Activated CD4-positive, alpha-beta T cell treated with anti-CD3 and anti-CD28 coated beads, Interleukin-10, Interleukin-2, amounts not matched to agents 100 ng/mL and 50 ng/mL, durations not matched to agents 16 hours and 8 hours (primary cell): ENCODE measurements at places on chromosomes 11 and 22.

GRCh38 chr11:849951-850774 is 7.5 kb downstream of the TSPAN4 start:
- no peak for DNase-seq

GRCh38 chr11:36165621-36166397 is 123.4 kb downstream of the COMMD9 start:
- DNase-seq = no peak

DNA sequence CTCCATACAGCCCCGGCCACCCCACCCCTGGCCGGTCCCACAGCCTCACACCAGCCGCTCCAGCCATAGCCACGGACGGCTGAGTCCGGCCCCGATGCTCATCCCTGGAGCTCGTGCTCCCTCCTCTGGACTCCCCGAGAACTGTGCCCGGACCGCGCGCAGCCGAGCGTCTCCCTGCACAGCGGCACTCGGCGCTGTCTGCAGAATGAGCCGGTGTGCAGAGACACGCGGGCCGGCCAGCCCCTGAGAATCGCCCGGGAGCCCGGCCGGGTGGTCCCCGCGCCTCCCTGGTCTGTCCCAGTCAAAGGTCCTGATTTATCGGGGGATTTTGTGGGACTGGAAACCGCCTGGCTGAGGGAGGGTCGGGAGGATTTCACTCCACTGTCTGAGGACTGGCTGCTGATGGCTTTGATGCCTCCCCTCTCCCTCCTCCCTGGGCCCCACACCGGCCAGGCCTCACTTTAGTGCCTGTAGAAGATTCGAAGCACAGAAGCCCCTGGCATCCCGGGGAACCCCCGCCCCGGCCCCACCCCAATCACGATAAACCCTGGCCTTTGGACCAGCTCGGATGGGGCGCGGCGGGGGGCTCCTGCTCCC is 102.7 kb downstream of the BRD1 start:
- peak; percentile 81 for DNase-seq

DNA sequence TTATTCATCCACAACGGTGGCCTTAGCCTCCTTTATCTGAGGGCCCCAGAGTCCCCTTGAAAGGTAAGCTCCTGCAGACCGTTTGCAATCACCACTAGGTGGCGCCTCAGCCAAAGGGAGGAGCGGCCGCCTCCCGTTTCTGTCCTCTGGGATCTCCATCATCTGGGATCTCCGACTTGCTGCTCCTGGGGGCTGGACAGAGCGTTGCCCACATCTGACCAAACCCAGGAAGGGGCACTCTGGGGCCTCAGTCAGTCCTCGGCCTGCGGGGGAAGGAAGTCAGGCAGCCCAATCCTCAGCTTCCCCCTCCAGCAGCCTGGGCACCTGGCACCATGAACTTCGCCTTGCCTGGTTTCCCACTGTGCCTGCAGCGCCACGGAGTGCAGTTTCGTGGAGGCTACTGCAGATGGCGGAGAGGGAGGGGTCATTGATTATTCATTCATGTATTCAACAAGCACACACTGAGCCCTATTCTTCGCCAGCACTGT is 23.5 kb downstream of the TP53I11 start:
- peak; percentile 62 for DNase-seq

- DNase-seq = no peak
Measured at GRCh38 chr22:44464000-44464399, 34.0 kb downstream of the RTL6 start.

- no peak for DNase-seq
Measured at GRCh38 chr11:5488798-5489399, 414 bp downstream of the OR52D1 start.

DNA sequence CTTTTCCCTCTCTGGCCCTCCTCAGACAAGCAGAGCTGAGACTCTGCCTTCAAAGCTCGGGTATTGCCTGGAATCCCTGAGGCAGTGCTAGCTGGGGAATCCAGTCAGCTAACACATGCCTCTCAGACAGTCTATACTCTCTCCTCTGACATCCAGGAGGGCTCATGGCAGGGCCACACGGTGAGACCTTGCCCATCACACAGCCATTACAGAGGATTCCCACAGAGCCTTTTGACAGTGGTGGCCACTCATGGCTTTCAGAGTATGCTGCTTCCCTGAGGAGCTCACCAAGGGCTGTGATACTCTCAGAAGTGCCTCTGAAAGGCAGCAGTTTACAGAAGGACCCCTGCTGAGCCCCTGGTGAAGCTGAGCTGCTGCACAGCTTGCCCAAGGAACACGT is 165.3 kb downstream of the RRAS2 start:
- no peak for DNase-seq

GRCh38 chr11:14972581-14973495 is 687 bp upstream of the CALCA start:
- DNase-seq = no peak

- no peak for DNase-seq
Measured at GRCh38 chr22:19992481-19992911, 24.1 kb downstream of the ARVCF start.

GRCh38 chr11:128165572-128165971 is 421.8 kb downstream of the ETS1 start:
- no peak for DNase-seq

- peak; percentile 75 for DNase-seq
Measured at GRCh38 chr11:75802913-75803820, 11.8 kb upstream of the UVRAG start.

GRCh38 chr11:83441171-83441570 is 155.0 kb upstream of the CCDC90B start:
- DNase-seq = no peak

- no peak for DNase-seq
Measured at GRCh38 chr11:102580185-102580951, 44.8 kb downstream of the MMP20 start.

GRCh38 chr11:78094250-78094649 is 14.6 kb upstream of the NDUFC2 start:
- DNase-seq = peak; percentile 72

GRCh38 chr11:77418971-77419597 is 54.8 kb downstream of the PAK1 start:
- peak; percentile 2 for DNase-seq

DNA sequence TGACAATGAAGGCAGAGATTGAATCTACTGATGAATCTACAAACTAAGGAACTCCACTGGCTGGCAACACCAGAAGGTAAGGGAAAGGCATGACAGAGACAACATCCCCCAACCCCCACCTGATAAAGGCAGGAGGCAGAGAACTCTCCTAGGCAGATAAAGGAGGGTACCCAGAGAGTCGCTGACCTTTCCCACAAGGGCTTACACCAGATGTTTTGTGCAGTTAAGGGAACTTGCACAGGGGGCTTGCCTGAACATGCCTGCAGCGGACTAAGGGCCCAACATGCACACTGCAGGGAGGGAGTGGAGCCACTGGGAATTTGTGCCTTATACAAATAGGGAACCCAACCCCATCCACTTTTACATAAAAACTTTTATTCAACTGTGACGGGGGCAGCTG is 1996.9 kb upstream of the RAG2 start:
- DNase-seq = no peak

DNA sequence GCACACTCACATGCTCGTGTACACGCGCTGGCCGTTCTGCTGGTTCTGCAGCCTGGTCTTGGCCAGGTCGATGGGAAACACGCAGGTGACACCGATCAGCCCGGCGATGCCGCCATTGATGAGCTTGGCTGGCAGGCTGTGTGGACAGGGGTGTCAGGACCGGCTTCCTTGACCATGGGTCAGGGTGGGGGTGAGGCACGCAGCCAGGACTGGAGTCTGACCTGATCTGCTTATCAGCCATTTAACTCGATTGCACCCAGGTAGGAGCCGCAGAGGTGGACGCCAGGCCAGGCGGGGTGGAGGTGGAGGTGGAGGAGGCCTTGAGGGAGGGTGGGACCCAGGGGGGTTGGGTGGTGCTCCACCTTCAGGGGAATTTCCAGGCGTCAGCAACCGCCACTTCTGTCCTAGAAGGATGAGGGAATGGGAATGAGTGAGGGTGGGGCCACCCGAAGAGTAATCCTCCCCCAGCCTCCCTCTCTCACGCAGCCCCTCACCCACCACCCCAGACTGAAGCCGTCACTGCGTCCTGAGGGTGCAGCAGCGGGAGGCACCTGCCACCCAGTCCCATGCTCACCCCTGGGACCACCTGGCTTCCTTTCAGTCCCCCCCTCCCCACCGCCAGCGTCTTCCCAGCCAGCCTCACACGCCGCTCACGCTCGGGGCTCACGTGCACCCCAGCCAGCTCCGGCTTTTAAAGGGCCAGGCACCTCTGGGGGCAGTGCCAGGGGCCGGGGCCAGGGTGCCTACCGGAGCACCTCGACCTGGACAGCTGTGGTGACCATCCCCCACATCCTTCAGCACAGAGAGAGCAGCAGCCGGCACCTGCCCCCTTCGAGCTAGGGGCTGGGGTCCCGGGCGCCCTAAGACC is 3.1 kb downstream of the SLC25A22 start:
- DNase-seq = no peak

DNA sequence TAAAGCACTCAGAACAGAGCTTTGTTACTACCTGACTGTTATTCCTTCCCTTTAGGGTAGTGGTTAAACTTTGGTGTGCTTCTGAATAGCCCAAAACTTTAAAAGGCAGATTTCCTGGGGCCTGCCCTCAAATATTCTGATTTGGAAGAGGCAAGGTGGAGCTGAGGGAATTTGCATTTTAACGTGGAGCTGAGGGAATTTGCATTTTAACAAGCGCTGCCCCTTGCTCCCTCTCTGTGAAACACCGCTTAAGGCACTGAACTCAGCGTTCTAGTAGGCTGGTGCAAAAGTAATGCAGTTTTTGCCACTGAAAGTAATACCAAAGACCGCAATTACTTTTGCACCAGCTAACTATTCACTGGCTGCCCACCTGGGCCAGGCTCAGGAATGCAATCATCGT is 35.0 kb downstream of the TPST2 start:
- no peak for DNase-seq

DNA sequence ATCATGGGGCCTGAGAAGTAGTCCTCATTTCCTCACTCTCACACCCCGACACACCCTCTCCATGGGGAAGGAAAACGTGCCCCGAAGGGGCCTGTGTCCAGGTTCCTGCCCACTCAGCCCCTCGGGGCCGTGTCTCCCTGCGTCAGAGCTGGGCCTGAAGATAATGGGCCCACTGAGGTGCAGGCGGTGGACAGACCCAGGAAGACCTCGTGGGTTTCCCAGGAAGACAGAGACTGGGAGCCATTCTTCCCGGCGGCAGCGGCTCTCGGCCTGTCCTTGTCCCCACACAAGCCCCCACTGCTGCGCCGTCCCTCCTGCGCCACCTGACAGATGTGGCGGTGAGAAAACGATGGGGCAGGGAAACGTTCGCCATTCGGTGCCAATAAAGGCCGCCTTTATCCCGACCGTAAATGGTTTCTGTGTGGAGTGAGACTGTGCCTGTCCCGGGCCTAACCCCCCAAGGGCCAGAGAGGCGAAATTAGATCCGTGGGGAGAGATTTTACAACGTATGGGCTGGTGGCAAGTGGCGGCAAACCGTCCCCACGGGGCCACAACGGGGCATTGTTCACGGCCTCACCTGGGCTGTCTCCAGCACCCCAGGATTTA is 89.0 kb downstream of the CDKN1C start:
- DNase-seq = no peak

DNA sequence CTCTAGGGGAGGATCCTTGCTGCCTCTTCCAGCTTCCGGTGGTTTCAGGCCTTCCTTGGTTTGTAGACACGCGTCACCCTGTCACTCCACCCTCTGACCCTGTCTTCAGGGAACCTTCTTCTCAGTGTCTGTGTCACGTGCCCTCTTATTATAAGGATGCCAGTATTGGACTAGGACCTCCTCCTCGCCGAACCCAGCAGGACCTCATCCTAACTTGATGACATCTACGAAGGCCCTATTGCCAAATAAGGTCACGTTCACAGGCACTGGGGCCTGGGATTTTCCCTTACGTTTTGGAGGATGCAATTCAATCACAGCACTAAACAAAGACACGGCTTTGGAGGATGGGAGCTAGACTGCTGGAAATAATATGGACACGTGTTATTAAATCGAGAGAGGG is 408.7 kb downstream of the BRD1 start:
- no peak for DNase-seq

DNA sequence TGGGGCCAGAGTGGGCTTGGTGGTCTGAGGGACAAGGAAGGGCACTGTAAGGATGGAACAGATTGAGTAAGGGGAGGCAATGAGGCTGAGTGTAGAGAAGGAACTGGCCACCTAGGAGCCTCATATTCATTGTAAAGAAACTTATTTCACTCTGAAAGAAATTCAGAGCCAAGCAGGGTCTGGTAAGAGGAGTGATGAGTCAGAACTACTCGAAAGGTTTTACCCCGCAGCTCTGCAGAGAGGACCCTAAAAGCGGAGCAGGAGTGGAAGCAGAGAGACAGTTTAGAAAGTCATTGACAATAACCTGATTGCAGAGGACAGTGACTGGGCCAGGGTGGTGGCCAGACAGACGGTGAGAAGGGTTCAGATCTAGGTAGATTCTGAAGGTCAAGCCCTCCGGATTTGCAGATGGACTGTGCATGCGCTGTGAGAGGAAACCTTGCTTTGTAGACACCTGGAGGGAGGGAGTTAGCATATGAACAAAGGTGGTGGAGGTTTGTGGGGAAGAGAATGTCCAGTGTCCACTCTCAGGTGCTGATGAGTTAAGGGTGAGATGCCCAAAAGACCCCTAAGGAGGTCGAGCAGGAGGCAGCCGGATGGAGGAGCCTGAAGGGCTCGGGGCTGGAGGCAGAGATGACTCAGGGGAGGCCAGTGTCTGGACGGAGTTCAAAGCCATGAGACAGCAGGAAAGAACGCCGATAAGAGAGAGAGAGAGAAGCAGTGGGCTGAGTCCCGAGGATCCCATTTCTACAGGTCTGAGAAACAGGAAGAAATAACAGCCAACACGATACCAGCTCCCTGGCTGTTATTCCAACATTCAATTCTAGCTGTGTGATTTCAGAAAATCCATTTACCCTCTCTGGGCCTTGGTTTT is 546.0 kb downstream of the BRD1 start:
- DNase-seq = no peak

GRCh38 chr11:120622189-120622875 is 110.8 kb downstream of the GRIK4 start:
- DNase-seq = peak; percentile 27

DNA sequence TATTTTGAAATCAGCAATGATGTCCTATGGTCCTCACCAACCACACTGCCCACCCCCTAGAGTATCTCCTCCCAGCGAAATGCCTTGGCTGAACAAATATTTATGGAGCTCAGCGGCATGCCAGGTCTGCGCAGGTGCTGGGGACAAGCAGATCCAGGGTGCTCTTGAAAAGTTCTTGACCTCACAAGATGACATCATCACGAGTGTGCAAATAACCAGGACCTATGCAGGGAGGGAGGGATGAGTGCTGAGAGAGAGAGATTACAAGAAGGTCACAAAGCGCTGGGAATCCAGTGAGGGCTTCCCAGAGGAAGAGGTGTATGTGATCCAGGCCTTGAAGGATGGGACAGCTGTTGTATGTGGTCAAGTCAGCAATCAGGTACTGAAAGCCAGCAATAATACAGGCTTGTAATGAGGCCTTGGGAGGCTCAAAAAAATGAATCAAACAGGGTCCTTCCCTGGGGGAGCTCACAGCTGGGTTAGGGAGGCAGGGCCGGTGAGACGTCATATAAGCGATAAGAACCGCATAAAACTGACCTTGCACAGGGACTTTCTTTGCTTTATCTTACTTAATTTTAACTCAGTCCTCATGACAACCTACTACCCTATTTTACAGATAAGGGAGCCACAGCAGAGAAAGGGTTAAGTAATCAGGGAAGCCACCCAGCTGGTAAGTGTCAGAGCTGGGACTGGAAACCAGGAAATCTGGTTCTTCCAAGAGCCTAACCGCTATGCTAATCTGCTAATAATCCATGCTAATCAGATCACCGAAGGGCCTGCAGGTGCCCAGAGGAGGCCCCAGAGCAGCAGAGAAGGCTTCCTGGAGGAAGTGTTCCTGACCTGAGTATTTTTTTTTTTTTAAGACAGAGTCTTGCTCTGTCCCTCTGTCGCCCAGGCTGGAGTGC is 8.2 kb downstream of the ARRB1 start:
- no peak for DNase-seq
